A549 (cell line): ENCODE measurements at places on chromosomes 4 and X. TPM values are rescaled to one million over a fixed set of nuclear protein-coding genes. Genes with fewer than 3 reads are reported as not detected.

DNA sequence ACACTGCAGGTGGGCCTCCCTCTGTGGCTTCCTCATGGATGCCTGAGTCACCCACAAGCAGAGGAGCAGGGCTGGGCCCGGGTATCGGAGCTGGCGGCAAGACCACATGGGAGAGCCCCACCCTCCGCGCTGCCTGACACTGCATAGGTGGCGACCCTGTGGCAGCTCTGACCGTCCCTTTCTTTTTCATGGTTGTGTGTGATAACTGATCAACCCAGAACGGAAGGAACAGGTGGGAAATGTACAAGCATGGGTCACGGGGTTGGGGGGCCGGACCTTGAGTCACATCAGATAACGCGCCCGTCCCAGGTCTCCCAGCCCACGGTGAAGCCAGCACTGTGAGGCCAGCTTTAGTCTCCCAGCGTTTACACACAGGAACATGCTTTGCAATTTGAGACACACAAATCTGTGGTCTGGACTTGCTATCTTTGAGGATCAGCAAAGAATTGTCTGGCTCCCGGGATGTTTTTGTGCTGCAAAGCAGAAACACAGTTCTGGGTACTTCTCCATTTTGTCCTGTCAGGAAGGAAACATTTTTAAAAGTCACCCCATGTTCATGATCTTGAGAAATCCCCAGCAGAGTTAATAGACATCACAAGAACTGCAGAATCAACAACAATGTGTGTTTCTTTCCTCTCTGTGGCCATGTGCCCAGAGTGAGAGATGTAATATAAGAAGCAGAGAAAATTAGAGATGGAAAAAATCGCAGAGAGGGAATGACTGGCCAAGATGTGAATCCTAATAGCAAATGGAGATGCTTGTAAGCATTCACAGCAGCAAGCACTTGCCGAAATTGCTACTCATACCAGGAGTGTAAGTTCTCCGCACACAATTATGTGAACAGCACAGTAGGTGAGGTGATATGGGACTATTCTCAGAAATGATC is 70.1 kb upstream of the CBR4 start:
- DNase-seq: no peak

- no peak for DNase-seq
Observed at GRCh38 chr4:6410068-6410467, 62.3 kb downstream of the PPP2R2C start.

Gene LANCL3
- polyA plus RNA-seq: not detected in 3 replicates

Gene PAGE1
- 0.16 TPM in 1 of 3 replicates, not detected in the others for polyA plus RNA-seq

Gene TMPRSS11F
- polyA plus RNA-seq: not detected in 3 replicates
